ENCODE measurements at places on chromosomes 7 and 10. TPM values are rescaled to one million over a fixed set of nuclear protein-coding genes. Genes with fewer than 3 reads are reported as not detected.

DNA sequence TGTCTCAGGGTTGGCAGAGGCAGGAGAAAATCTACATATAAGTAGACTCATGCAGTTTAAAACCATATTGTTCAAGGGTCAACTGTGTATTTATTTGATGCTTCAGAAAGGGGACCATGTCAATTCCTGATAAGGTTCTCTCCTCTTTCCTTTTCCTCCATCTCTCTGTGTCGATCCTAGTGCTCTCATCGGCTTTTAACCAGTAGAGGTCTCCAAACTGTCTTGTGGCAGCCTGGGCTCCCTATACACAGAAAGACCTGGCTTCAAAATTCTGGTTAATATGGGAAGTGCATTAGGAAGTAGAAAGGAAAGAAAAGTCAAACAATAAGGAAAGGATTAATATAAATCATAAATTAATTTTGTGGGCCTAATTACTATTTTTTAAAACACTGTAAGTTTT, 304.4 kb upstream of the C7orf33 start:
- DNase-seq = no peak

DNA sequence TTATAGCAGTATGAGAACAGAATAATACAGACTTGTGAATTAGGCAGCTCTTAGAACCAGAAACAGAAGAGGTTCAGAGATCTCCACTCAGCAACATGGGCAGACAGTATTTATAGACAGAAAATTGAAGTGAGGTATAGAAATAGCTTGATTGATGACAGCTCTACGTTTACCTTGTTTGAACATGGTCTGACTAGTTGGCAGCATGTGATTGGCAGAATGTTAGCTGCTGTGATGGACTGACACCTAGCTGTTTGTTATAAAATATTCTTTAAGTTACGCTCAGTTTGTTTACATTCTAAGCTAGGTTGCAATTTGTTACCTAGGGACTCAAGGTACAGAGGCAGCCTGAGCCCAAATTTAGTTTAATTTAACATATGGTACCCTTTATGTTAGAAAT, 73.7 kb upstream of the TMEM229A start:
- DNase-seq = no peak

DNA sequence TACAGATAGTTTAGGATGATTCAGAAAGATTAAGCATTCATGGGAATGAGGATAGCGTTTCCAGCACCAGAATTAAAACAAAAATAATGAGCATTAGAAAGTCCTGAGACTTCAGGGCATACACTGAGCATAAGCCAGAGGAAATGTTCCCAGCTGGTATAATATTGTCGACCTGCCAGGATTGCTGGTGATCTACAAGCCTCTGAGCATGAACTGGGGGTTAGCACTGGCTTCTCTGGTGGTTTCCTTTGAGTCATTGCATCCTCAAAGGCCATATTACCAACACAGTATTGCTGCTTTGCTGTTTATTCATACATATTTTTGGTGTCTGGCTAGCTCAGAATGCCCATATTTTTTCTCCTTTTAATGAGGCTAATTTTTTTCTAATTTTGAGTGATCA, 10.7 kb upstream of the ATRNL1 start:
- no peak for DNase-seq

- no peak for DNase-seq
These were observed 190.2 kb upstream of the HABP2 start for GRCh38 chr10:113362645-113363091.

DNA sequence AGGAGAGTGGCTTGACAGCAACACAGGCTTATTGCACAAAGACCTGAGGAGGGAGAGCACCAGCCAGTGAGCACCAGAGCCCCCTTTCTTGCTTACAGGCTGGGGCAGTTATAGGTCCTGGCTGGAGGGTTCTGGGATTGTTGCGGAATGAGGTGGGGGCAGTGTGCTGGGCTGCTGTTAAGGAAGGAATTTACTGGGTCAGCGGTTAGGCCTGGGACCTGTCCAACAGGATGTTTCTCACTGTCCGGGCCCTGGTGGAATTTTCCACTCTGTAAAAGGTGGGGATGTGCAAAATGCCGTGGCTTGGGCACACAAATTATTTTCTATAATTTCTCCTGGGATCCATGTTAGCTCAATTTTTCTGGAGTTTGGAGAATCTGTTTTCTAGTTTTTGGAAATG, 757.3 kb downstream of the TYW1 start:
- no peak for DNase-seq

The CCDC6 gene
- total RNA-seq = 61.5 TPM

The OR2A42 gene
- 0.09 TPM for total RNA-seq

DNA sequence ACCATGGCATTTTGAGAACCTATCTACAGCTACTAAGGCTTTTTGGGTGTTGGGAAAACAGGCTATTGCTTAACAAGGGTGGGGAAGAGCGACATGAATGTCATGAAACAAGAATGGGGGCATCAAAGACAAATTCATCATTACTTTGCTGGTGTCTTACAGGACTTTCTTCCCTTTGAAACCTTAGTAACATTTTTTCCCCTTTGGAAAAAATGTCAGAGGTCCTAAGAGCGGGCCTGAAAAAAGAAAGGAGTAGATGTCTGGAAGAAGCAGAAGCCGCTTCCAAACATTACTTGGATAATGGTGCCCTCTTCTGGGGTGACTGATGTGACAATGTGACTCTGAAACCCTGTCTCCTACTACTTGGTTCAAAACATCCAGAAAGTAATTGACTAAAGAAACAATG, 3.8 kb upstream of the DDX50 start:
- DNase-seq = peak; percentile 18

DNA sequence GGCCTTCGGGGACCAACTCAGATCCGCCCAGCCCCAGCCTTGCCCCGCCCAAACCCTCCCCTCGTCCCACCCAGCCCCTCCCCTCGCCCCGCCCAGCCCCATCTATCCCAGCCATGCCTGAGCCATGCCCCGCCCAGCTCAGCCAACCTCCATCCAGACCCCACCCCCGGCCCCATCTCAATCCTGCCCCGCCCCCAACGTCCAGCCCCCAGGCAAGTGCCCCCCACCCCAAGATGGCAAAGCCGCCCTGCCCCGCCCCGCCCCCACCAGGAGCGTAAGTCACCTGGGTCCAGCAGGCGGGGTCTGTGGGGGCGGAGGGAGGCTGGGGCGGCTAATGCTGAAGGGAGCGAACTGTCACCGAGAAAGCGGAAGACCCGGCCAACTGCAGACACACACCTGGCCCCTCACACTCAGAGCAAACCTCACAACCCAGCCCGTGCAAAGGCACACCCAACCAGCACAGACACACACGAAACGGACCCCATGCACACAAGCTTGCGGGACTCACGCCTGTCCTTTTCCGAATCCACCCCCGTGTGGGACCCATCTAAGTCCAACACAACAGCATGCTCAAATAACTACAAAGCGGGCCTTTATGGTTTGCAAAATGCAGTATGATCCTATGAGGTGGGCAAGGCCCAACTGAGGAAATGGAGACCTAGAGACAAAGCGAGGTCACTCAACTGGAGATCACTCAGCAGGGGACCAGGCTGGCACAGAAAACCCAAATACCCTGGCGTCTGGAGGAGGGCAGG, 11.5 kb upstream of the OGA start:
- DNase-seq = peak; percentile 54
